ENCODE measurements at places on chromosomes 11 and 22.

GRCh38 chr22:50696251-50696798, 23.7 kb downstream of the SHANK3 start:
- DNase-seq = no peak

DNA sequence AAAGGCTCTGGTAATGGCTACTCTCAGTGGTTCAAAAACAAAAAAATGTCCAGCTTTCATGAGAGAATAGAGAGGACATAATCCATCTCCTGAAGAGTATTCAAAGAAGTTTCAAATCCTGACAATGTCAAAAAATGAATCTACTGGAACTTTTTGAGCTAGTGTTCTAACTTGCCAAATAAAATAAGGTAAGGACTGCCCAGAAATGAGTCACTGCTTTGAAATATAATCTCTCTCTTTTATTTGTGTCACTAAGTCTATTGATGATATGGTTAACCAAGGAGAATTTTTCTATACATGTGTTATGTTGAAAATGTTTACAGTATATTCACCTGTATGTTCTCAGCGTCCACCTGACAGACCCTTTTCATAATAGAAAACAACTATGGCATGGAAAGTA, 3.4 kb downstream of the GUCY1A2 start:
- no peak for DNase-seq

GRCh38 chr22:44097263-44098020, 73.3 kb downstream of the PARVB start:
- DNase-seq = no peak

- DNase-seq = no peak
Measured at GRCh38 chr11:2515401-2516275, 70.8 kb downstream of the KCNQ1 start.

DNA sequence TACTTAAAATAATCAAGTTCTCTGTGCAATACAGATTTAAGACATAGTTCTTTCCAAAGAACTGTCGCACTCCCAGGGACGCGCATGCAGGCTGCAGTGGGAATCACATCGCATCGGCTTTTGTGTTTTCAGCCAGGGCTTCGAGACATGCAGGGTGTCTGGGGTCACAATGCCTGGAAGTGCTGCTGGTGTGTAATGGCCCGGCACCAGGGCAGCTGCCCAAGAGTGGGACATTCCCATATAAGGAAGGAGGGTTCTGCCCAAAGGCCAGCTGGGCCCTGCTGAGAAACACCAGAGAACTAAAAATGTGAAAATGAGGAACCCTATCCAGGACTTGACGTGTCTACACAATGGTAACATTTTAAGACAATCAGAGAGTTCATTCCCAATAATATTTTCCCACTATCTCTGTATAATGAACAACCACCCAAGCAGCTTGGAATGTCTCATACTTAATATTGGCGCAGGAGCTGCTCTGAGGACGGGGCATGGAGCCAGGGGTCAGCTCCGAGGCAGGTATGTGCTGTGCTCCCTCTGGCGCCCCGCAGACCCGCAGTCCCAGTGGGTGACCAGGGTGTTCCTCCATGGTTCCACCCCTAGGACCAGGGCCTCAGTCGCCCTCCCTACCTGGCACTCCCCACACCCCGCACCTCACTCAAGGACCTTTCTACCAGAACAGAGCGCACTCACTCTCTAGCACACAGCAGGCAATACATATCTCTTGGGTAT, 11.3 kb downstream of the MCAT start:
- no peak for DNase-seq

GRCh38 chr11:86672007-86672621, at the start of gene ME3:
Gene ME3, minus strand, starts transcription at chr11:86672616.
- DNase-seq = peak; percentile 80

GRCh38 chr11:67051180-67051893, 5.3 kb upstream of the RHOD start:
- no peak for DNase-seq

GRCh38 chr11:115168229-115168671, 336.0 kb downstream of the CADM1 start:
- DNase-seq = no peak

GRCh38 chr11:71499125-71499524, 27.9 kb upstream of the KRTAP5-7 start:
- DNase-seq = no peak

DNA sequence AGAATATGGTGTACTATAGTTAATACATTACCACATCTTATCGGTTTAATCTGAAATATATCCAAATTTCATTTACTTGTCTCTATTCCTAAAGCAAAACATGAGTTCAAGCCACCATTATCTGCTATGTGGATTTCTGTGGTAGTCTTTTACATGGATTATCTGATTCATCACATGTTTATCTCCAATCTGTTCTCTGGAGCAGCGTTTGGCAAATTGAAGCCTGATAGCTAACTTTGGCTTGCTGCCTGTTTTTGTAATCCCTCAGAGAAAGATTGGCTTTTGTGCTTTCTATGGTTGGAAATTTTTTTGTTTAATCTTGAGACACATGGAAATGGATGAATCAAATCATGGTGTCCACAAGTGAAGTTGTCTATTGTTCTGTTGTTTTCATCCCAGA, 274.3 kb downstream of the JRKL start:
- DNase-seq = no peak

DNA sequence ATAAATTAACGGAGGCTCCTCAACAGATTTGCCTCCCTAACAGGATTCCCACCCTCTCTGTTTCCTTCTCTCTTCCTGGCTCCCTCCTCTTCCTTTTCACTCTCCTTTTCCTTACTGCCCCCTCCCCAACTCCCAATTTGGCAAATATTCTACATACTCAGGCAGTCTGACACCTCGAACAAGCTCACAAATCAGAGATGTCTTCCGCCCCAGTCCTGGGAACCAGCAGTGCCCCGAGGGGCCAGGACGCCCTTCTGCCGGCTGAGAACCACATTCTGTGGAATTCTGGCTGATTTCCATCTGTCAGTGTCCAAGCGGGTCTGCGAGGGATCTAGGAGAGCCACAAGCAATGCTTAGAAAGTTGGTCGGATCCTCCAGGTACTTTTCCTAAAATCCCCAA, 94.0 kb downstream of the NTM start:
- DNase-seq = no peak
